ENCODE measurements at places on chromosomes 2 and 18. TPM values are rescaled to one million over a fixed set of nuclear protein-coding genes. Genes with fewer than 3 reads are reported as not detected.

- DNase-seq: no peak
Measured at GRCh38 chr2:240124651-240125030, 11.5 kb downstream of the COPS9 start.

DNA sequence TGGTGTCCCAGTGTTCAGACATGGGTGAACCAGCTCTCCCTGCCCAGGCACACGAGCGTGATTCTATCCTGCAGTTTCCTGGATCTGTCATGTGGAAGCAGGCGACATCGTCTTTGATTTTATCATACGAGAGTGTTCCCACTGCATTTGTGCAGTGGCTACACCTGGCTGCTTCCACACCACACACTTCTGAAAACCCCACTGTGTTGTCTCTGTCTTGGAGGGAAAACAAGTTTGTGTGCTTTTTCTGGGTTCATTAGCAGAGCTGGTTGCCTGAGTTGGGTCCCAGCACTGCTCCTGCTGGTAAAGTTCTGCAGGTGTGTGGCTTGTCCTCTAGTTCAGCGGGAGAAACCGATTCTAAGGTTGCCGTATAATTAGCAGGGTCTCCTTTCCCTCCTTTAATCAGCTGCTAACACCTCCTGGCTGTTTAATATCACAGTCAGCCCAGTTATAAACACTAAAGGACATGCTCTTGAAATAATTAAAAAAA lies 58.5 kb upstream of the TWIST2 start:
- DNase-seq: no peak

DNA sequence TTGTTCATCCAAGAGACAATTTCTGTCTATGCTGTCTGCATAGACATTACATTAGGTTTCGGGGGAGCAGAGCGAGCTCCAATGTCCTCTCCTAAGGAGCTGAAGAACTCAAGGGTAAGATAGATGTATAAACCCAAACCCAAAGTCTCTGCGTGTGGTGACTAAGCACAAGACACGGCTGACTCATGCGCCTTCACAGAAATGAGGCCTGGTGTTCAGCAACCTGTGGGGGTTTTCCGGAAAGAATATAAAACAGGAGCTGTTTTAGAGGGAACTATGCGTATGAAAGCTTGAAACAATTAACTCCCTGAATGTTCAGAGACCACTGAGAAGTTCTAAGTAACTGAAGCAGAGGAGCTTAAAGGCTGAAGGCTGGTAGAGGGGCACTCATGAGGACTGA lies 154.7 kb downstream of the SOX11 start:
- no peak for DNase-seq

DNA sequence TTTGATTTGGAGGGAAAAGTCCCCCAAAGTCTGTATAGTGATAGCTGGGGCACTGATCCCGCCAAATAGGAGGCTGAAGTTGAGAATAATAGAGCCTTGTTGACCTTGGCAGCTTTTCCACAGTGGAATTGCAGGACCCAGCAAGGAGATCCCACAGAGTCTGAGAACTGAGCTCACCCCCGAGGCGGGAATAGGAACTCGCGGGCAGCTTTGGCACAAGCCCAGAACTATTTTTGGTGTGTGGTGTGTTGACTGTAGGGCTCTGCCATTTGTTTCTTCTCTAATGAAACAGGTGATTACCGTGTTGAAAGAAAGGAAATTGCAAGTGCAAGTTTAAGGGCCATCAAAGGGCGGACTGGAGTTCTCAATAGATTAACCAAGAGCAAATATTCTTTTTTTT lies 34.0 kb downstream of the SH3RF3 start:
- no peak for DNase-seq

GRCh38 chr18:59646228-59646962 lies 50.8 kb downstream of the CCBE1 start:
- DNase-seq: no peak

GRCh38 chr2:75311993-75312392 lies 112.7 kb upstream of the TACR1 start:
- DNase-seq: no peak

GRCh38 chr2:159076241-159076640 lies 107.8 kb downstream of the TANC1 start:
- no peak for DNase-seq

DNA sequence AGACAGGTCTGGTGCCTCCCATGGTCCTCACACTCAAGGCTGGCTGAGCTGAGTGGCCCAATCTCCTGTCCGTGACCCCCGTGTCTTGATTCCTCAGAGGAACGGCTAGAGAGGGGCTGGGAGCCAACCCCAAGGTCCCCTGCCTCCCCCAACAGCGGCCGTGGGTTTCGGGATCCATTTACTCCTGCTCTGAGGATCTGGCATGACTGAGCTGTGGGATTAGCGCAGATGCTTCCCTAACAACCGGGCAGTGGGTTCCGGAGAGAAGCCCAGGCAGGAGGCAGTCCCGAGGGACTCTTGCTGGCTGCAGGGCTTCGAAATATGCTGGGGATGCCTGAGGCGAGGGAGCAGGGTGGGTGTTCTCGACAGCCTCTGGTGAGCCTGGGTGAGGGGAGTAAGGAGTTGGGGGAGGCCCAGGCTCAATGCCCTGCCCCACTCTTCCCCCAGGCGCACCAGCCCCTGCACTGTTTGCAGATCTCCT lies 18.9 kb downstream of the GPR35 start:
- DNase-seq: no peak

- DNase-seq: no peak
Measured at GRCh38 chr2:96953611-96953978, 32.8 kb downstream of the FAM178B start.

DNA sequence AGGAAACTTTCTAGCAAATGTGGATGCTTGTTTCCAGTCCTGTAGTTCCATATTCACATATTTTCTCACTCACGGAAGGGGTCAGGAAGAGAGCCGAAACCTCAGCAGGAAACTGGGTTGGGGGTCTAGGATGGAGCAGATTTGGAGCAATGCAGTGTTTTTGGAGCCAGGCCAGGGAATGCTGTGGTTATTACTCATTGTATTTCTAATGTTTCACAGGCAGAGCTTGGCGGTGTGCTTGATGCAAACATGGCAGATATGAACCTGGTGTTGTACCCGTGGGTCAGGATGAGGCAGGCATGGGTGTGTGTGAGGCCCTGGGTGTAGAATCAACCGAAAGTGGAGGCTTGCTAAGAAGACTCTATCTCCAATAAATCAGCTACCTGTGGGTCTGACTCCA lies 34.6 kb upstream of the ACKR3 start:
- no peak for DNase-seq

- DNase-seq: peak; percentile 3
Measured at GRCh38 chr2:880201-880970, 70.3 kb upstream of the SNTG2 start.

DNA sequence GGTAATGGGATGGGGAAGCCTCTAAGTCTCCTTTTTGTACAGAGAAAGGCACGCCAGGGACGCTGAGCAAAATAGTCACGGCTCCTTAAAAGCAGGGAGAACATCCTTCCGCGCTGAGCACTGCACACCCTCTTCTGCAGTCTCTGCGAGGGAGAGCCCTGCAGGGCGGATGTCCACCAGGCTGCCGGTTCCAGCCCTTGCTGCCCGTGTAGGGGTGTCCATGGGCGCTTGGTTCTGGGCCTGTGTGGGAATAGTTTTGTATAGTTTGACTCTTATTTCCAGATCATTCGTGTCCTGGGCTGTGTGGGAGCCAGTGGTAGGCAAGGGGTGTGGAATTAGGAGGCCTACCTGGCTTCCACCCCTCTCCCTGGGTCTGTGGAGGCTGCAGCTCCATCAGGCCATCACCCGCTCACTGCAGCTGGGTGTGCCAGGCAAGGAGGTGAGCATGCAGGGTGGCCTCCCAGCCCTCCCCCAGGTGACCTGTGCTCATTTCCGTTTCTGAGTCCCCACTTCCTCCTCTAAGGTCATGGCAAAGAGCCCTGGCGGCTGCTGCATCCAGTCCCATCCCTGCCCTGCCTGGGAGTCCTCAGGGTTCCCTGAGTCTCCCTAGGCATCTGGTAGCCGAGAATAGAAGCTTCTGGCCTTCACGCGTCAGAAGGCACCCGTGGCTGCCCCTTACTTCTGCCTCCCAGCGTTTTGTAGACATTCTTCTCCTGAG lies 202.6 kb downstream of the LDLRAD4 start:
- no peak for DNase-seq

DNA sequence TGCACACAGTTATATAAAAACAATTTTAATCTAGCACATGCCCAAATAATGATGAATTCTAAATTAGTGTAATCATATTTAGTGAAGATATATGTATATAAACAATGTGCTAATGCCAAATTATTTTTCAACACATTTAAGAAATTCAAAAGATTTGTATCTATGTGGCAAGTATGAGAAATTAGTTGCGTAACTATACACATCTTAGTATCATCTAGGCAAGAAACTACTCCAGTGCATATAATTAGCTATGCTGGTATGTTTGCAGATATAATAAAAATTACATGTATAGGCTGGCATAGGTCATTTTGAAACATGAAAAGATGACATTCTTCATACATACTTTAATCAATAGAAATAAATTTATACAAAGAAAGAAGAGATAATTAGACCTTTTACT lies 252.0 kb upstream of the VWC2L start:
- no peak for DNase-seq

GRCh38 chr2:194096402-194096801 lies 1560.6 kb upstream of the SLC39A10 start:
- no peak for DNase-seq

- DNase-seq: no peak
Measured at GRCh38 chr2:52810460-52810859, 957.1 kb upstream of the CHAC2 start.

DNA sequence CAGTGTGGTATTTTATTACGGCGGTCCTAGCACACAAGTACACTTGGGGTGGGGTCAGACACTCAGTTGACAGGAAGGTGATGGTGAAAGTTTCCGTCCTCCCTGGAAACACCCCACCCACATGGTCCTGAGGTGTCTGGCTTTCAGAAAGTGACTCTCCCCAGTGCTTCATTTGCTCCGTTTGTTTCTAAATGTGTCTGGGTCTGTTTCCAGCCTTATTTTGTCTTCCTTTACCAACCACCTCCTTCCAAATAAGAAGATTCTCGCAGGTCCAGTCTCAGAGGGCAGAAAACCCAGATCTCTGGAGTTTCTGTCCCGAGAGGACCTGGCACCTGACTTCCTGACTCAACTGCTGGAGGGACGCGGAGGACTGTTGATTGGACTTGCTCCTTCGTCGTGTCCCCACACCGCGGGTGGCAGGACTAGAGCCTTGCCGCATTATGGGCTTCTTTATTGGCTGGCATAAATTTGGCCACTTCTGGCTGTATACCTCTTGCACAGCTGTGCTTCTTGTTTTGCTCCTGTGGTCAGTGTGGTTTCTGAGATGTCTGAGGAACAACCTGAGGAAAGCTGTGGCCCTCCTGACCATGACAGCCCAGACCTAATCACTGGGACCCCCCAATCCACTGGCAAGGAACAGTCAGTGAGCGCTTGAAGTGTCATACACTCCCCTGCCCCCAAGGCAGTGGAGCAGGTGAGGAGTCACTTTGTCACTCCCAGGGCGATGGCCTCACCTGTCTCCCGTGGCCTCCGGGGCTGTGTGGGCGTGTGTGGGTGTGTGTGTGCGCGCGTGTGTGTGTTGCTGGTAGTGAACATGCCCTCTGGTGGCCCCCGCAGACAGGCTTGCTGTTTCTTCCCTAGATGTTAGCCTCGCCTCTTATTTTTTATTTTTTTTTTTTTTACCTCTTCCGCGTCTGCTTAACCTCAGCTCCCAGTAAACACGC lies 45.6 kb downstream of the MEX3C start:
- no peak for DNase-seq

GRCh38 chr2:225002039-225002655 lies 40.1 kb downstream of the DOCK10 start:
- DNase-seq: no peak

GRCh38 chr2:98936353-98937351 lies 627 bp upstream of the CRACDL start:
- no peak for DNase-seq

GRCh38 chr18:21489119-21489750 lies 111.3 kb downstream of the ESCO1 start:
- DNase-seq: no peak

DNA sequence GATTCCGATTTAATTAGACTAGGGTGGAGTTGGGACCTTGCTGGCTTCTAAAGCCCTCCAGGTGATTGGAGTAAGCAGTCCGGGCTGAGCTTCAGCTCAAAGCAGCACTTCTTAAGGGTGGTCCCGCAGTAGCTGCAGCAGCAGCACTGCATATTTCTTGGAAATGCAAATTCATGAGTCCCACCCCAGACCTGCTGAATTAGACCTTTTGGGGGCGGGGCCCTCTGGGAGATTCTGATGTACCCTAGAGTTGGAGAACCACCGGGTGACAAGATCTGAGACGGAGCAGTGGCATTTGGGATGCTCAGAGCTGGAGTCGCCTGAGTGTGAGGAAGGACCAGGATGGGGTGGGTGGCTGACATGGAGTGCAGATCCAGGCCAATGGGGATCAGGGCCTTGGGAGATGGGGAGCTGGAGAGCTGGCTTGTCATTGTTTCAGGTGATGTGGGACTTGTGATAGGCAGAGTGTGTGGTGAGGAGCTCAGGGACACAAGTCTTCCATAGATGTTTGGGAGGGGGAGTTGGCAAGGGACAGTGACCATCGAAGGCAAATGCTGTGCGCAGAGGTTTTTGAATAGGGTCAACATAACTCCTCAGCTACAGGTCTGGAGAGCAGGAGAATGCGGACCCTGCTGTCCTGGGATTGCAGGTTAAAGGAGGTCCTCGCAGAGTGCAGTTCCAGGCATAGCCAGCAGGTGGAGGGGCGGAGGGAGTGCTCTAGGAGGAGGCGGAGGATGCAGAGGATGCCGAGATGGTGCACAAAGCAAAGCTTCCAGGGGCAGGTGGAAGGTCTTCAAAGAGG lies 130.9 kb upstream of the RAB12 start:
- DNase-seq: peak; percentile 80

DNA sequence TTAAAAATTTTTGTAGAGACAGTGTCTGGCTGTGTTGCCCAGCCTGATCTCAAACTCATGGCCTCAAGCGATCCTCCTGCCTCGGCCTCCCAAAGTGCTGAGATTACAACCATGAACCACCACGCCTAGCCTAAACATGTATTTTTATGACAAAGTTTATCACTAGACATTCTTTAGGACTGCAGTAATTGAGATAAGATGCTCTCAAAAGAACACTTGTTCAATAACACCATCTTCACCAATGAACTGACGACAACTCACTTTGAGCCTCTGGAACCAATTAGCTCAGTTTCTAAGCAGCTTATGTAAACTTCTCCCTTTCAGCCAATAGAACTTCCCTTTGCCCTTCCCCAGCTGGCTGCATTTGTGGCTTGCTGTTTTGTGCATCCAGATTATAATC lies 15.3 kb upstream of the PPP4R1 start:
- no peak for DNase-seq

DNA sequence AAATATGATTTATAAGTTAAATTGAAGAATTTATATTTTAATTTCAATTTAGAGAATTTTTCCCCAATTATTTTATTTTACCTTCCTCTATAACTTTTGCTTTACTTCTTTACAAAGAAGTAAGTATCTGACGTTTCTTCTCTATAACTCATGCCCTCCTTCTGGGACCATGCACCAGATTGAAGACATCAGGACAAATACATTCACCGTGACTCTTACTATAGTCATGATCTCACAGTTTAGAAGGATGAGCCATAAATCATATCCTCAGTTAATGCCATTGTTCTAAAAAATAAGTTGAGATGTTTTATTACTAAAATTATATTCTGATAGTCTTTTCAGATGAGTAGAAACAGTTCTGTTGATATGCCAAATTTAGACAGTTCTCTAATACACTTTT lies 279.3 kb downstream of the TMX3 start:
- DNase-seq: no peak

The DLGAP1 gene
- 16.7 TPM for total RNA-seq

The SCYGR4 gene
- not detected for total RNA-seq

The SMYD1 gene
- not detected for total RNA-seq

The RGPD8 gene
- 11.3 TPM for total RNA-seq

The STEAP3 gene
- 6.8 TPM for total RNA-seq

The TRIM43 gene
- total RNA-seq: not detected

The ABCB11 gene
- 0.09 TPM for total RNA-seq
